ENCODE measurements at places on chromosomes 2 and 18. TPM values are rescaled to one million over a fixed set of nuclear protein-coding genes. Genes with fewer than 3 reads are reported as not detected.

Gene SAG
- not detected for total RNA-seq

- DNase-seq = no peak
Observed at GRCh38 chr2:22843919-22844537, 541.0 kb upstream of the KLHL29 start.

DNA sequence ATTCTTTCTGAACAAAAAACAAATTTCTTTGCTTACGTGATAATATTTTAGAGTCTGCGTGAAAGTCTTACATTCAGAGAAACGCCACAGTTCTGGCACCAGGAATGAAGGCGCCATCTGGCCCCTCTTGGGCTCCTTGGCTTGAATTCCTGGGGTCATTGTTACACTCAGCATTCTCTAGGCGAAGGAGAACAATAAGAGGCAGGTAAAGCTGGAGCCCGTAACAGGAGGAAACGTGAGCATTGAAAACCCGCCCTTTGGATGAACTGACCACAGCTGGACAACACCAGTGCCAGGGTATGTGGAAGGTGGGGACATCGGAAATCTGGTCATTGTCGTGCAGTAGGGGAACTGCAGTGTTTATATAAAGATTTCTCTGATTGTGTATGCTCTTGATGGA lies 144.8 kb downstream of the RNF152 start:
- no peak for DNase-seq

DNA sequence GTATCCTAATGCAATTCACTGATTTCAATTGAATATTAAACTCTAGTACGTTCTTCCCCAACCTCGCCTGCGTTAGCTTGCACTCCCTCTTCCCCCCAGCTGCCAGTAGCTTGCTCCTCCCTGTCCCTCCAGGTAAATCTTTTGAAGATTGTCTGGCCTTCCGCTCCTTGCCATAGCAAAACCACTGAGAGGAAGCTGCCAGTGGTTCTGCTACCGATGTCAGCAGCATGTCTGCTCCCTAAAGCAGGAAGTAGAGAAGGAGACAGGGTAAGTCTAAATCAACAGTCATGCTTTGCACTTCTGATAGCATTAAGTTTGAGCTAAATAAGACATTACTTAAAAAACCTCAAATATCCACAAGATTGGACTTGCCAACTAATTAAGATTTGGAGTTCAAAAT lies 89.1 kb downstream of the SCN2A start:
- no peak for DNase-seq

- DNase-seq = peak; percentile 31
Observed at GRCh38 chr2:83971547-83971946, 487.5 kb downstream of the SUCLG1 start.
